Eye (tissue), 1 donor: ENCODE measurements at places on chromosomes 7 and 10.
A peak's percentile ranks its signal among the peaks of the same experiment; 100 is the strongest.

- DNase-seq, result no peak
These were observed 527.1 kb upstream of the CELF2 start for GRCh38 chr10:10490581-10490980.

DNA sequence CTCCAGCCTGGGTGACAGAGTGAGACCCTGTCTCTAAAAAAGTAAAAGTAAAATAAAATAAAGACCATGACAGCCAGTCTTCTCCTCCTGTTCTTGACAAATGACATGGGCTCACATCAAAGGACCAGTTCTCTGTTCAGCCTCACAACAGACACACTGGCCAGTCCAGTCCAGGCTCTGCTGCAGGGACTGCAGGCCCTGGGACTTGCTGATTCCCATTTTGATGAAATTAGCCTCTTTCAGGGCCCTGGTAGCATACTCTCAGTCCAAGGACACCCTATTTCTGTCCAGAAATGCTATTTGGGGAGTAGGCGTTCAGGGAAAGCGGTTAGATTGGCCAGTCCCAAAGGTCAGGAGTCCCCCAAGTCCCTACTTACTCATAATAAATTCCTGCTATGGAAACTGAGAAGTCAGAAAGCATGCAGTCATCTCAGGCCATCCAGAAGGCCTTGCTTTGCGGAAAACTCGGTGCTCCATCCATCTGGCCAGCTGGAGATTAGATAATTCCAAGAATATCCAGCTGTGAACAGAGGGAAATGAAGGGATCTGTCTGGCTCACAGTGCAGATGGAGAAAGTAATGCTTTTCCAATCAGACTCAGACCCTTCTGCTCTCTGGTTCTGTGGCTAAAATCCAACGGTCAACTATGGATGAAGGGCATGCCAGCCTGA is 74.4 kb downstream of the RAB11FIP2 start:
- DNase-seq, result no peak

DNA sequence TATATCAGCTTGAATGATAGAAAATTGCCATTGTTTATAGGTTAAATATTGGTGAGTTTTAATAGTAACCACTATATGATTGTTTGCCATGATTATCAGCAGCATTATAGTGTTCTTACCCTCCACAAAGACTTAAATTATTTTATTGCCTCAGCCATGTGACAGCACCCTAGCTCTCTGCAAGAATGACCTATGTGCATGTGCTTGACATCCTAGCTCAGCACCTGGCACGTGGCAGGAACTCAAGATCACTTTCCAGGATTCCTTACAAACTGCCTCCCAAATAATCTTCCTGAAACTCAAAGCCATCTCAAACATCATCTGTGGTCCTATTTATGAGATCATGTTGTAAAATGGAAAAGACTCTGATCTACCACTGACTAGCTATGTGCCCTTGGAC is 68.1 kb upstream of the ANKRD30A start:
- no peak for DNase-seq

- peak; percentile 94 for DNase-seq
These were observed 4.4 kb upstream of the ABHD11 start for GRCh38 chr7:73742753-73743641.

- DNase-seq, result no peak
These were observed 73.7 kb downstream of the FOXL3 start for GRCh38 chr7:363626-364025.

- DNase-seq, result peak; percentile 38
These were observed 240.0 kb downstream of the ARHGAP21 start for GRCh38 chr10:24483701-24484100.

DNA sequence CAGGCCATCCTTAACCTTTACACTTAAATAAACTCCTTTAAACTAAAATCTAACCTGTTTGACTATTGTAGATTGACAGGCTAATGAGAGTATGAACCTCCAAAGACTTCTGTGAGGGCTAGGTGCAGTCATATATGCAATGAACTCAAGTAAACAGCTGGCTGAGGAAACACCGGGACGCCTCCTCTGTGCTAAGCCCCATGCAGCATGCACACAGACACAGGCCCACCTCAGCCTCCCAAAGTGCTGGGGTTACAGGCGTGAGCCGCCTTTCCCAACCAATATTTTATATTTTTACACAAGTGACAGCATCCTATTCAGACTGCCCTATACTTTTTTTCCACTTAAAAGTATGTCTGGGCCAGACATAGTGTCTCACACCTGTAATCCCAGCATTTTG is 1.5 kb upstream of the FXYD4 start:
- no peak for DNase-seq

DNA sequence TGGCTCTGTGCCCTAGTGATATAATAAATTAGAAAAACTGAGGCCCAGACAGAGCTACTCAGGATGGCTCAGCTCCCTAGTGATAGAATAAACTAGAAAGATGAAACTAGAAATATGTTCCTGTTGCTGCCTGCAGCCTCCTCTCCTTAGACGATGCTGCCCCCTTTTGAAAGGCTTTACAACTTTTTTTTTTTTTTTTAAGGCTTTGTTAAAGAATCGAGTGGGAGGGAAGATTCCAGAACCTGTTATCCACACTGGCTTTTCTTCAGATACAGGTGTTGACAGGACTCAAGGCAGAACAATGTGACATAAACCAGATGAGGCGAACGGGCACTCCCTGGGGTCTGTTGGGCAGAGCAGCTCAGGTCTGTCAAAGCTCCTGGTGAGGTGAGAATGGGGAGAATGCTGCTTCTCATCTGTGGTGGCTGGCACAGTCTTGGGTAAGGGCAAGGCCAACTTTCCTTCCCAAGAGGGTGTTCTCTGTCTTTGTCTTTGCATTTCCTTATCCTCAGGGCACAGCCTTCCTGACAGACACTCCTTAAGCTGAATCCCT is 175.1 kb downstream of the COBL start:
- DNase-seq, result peak; percentile 79

DNA sequence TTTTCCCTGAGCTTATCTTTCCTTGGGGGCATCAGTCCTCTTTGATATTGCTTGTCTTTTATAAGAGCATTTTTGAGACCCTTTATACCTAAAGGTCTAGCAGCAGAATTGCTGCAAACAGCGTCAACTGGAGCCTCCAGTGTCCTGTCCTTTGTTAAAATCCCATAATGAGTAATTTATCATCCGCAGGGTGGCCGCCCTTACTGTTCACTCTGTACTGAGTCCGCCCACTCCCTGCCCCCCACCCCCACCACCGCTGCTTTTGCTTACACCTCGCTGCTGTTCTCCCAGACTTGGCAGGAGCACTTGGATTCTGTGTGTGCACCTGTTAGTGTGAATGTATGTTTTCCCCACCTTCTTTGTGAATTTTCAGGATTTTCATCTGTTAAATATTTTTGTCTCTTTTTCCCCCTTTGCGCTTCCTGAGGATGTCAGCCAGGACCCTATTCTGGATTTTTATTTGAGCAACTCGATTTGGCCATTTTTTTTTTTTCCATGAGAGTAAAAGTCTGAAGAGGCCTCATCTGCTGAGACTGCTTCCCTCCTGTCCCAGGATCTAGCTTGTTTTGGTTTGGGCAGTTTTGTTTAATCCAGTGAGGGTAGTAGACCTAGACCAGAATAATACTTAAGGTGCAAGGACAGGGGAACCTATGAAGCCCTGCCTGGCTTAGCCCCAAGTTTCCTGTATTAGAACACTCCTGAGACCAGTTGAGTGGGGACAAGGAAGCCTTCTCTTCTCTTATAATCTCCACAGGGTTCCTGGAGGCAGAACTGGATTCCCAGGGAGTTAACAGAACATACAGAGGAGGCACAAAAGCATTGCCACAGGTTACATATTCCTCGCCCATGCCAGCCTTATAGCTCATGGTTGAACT is 8.2 kb downstream of the AGFG2 start:
- no peak for DNase-seq

GRCh38 chr10:1154531-1155295 is 98.5 kb downstream of the WDR37 start:
- DNase-seq, result peak; percentile 7

GRCh38 chr7:116653204-116653603 is 18.8 kb upstream of the MET start:
- no peak for DNase-seq

- no peak for DNase-seq
These were observed 189.7 kb upstream of the ADCY1 start for GRCh38 chr7:45384499-45384898.

DNA sequence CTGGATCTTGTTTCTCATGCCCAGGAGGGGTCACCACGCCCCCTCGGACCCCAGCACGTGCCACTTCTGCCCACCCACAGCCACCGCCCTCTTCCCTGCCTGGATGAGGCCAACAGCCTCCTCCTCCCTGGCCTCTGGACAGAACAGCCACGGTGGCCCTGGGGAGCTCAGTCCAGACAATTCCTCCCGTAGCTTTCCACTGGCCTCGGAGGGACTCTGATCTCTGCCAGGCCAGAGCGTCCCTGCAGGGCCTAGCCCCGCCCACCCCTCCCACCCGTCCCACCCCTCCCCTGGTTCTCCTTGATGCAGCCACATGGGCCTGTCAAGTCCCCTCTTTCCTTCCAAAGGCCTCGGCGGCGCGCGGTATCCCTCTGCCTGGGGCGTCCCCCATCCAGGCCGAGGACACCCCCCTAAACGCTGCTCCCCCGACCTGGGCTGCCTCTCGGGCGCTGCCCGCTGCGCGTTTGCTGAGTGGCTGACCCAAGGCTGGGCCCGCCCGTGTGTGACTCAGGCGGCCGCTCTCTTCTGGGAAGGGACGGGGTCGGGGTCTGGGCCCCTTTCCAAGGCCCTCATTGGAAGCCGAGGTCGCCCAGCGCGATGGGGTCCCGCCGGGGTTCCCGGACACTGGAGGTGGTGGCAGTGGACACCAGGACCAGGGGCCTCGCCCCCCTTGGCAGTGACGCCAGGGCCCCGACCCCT is 557 bp downstream of the TMEM120A start:
- peak; percentile 74 for DNase-seq

DNA sequence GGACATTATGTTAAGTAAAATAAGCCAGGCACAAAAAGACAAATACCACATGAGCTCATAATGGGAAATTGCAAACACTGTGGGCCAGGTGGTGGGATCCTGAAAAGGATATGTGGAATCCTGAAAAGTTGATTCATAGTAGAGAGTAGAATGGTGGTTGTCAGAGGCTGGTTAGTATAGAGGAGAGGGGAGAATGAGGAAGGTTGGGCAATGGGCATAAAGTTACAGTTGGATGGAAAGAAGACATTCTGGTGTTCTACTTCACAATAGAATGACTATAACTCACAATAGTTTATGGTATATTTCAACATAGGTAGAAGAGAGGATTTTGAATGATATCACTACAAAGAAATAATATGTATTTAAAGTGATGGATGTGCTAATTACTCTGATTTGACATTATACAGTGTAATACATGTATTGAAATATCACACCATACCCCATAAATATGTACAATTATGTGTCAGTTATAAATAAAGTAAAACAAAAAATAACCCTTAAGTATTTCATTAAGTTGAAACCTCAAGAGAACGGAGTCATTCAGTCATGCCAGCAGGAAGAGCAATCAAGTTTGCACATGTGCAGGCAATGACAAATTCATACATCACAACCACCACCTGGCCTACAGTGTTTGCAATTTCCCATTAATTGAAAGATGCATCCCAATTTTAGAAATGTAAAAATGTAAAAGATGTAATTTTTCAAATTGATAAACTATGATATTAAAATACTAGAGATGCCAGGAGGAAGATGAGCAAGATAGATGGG is 156.7 kb downstream of the MAGI2 start:
- DNase-seq, result no peak

DNA sequence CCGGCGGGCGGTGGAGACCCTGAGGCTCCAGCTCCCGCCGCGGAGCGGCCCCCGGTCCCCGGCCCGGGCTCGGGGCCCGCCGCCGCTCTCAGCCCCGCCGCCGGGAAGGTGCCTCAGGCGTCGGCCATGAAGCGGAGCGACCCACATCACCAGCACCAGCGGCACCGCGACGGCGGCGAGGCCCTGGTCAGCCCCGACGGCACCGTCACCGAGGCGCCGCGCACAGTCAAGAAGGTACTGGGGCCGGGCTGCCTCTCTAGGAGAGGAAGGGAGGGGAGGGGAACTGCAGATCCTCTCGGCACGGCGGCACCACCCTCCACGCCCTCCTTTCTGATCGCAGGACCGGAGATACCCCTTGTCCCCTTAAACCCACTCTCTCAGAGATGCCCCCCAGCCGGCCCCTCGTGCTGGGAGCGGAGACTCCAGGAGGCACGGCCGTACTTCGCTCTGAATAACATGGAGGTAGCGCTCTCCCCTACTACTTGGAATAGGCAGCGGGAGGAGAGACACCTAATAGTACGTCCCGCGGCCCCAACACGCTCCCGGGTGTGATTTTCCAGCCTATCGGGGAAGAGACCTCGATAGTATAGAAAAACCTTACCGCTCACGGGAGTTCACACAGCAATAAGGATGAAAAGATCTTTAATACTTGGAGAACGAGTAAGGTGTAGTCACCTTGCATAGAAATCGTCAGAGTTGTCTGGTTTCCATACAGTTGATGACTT is 538 bp downstream of the AHCYL2 start:
- peak; percentile 88 for DNase-seq

DNA sequence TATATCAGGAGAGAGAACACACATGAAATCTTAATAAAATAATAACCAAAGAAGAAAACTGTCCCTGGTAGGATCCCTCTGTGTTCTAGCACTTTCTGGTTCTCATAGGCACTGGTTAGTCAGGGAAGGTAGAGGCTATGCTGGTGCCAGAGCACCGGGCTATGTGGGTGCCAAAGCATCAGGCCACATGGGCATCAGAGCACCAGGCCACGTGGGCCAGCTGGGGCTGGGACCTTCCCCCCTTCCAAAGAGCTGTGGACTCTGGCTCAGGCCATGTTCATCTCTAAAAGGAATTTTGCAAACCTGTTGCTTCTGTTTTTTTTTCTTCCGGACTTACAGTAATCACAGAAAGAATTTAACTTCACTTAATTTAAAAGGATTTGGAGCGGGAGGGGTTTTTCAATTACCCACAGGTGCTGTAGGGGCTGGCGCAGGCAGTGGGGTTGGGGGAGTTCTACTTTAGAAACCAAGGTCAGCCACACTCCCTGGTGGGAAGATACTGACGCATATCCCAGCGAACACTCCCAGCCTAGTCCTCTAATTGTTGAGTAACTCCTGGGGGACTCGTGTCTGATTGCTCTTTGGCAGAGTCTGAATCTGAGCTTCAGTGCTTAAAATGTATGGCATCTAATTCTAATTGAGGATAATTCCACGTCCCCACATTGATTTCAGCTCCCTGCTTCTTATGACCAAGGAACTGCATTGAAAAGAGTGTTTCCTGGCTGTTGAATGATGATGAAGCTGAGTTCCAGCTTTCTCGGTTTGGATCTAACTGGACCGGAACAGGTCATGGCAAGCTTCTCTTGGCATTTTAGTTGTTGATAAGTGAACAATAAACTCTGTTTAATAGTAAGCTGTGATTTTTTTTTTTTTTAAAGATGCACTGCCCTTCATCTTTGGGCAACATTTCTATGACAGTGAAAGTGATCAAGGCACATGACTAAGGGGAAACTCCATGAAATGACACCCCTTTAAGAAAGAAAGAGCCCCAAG is 110.7 kb upstream of the FZD8 start:
- no peak for DNase-seq

- peak; percentile 67 for DNase-seq
These were observed 578 bp downstream of the ZNF713 start for GRCh38 chr7:55887821-55888247.

- no peak for DNase-seq
These were observed 22.6 kb upstream of the MTURN start for GRCh38 chr7:30112103-30112713.

- DNase-seq, result peak; percentile 0
These were observed 162.3 kb downstream of the ZNF33B start for GRCh38 chr10:42476101-42476500.

GRCh38 chr10:17075533-17076359 is 53.9 kb downstream of the CUBN start:
- peak; percentile 67 for DNase-seq

GRCh38 chr7:139902436-139903102 is 73.5 kb downstream of the TBXAS1 start:
- no peak for DNase-seq

- no peak for DNase-seq
These were observed 23.4 kb upstream of the MICU1 start for GRCh38 chr10:72649291-72649690.
